ENCODE measurements at places on chromosomes 3 and 15.

DNA sequence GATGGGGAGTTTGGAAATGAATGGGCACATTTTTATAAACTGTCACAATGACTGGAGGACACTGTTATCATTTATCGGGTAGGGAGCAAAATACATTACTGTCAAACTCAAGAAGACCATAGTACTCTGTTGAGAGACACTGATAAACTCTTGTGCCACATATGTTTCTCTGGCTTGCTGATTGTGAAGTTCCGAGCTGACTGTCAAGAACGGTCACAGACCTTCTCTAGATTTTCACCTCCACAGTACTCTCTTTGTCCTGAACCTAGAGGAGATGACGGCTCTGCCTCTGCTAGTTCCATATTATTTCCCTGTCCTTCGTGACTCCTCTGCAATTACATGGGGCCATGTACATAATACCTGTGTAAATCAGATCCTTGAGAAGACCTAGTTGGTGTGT is 451.9 kb downstream of the LPP start:
- H3K27ac ChIP-seq = peak overlapping the region; percentile 50
- H3K27me3 ChIP-seq = no peaks in the 10 kb centered on the region
- H3K4me3 ChIP-seq = no peak overlapping the region
- ATAC-seq = no peak
- no peaks in the 10 kb centered on the region for H3K36me3 ChIP-seq

DNA sequence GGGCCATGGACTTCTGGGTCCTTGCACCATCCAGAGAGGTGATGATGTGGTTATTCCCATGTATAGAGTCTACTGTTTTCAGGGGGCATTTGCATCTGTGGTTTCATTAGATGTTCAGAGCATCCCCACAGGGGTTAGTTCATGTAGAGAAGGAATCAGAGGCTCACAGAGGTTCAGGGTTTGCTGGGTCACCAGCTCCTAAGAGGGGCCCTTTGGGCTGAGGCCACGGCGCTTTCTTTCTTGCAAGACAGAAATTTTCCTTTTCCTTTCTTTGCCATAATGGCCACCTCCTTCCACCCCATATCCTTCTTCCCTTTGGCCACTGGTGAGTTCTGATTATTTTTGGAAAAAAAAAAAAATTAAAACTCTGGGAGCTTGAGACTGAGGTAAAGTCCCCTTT is 62.3 kb downstream of the APBA2 start:
- H3K27me3 ChIP-seq = no peaks in the 10 kb centered on the region
- no peak overlapping the region for H3K4me3 ChIP-seq
- no peaks in the 10 kb centered on the region for H3K4me1 ChIP-seq
- H3K36me3 ChIP-seq = no peaks in the 10 kb centered on the region
- H3K27ac ChIP-seq = no peak overlapping the region

GRCh38 chr3:120302361-120302760 is 17.3 kb upstream of the GPR156 start:
- no peak overlapping the region for H3K27ac ChIP-seq
- H3K27me3 ChIP-seq = peaks cover 9% of the 10 kb centered on the region
- peak; percentile 89 for ATAC-seq
- H3K4me1 ChIP-seq = no peaks in the 10 kb centered on the region
- no peaks in the 10 kb centered on the region for H3K36me3 ChIP-seq

- no peaks in the 10 kb centered on the region for H3K36me3 ChIP-seq
- ATAC-seq = no peak
- no peak overlapping the region for H3K27ac ChIP-seq
- no peaks in the 10 kb centered on the region for H3K4me1 ChIP-seq
- no peaks in the 10 kb centered on the region for H3K27me3 ChIP-seq
- H3K4me3 ChIP-seq = no peak overlapping the region
Observed at GRCh38 chr3:125166599-125167136, 45.9 kb downstream of the SLC12A8 start.

DNA sequence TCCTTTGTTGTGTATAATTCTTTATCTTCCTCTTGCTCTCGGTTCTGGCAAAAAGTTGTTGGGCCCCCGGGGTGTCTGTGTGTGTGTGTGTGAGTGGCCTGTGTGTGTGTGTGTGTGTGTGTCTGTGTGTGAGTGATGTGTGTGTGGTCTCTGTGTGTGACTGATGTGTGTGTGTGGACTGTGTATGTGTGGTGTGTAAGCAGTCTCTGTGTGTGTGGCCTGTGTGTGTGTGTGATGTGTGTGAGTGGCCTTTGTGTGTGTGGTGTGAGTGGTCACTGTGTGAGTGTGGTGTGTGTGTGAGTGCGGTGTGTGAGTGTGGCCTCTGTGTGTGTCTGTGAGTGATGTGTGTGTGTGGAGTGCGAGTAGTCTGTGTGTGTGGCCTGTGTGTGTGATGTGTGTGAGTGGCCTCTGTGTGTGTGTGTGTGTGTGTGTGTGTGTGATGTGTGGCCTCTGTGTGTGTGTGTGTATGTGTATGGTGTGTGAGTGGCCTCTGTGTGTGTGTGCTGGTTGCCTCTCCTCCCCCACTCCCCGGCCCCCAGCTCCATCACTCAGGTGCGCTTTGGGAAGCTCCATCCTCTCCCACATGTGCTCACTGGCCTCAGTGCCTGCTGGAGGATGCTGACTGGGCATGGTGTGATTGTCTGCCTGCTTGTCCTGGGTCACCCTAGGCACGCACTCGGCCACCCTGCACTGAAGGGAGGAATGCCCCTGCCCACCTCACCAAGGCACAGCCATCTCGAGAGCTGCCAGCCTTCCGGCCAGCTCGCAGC is 8.8 kb downstream of the LINGO1 start:
- H3K27ac ChIP-seq = no peak overlapping the region
- H3K36me3 ChIP-seq = no peaks in the 10 kb centered on the region
- ATAC-seq = no peak
- no peaks in the 10 kb centered on the region for H3K4me1 ChIP-seq
- H3K27me3 ChIP-seq = no peaks in the 10 kb centered on the region

GRCh38 chr15:38085931-38086568 is 151.6 kb downstream of the TMCO5A start:
- H3K36me3 ChIP-seq = no peaks in the 10 kb centered on the region
- H3K27ac ChIP-seq = peak overlapping the region; percentile 59
- ATAC-seq = no peak
- H3K4me1 ChIP-seq = no peaks in the 10 kb centered on the region

DNA sequence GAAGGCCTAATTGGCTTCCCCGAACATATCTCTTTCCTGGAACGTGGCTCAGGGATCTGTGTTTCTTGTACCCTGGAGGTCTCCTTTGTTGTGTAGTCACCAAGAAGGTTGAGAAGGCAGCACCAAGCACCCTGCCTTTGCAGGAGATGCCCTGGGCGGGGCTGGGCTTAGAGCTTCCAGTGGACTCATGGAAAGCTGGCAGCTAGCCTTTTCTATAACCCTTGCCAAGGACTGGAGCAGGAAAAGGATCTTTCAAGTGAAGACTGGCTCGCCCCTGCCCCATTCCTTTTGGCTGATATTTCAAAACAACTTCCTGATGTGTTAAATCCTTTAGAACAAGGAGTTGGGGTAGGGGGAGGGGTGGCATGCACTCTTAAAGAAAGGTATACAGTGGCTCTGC is 58.9 kb upstream of the EPHA6 start:
- no peak overlapping the region for H3K4me3 ChIP-seq
- H3K27ac ChIP-seq = no peak overlapping the region
- H3K36me3 ChIP-seq = no peaks in the 10 kb centered on the region
- no peaks in the 10 kb centered on the region for H3K27me3 ChIP-seq
- ATAC-seq = no peak

Data from gastroesophageal sphincter (tissue), 4 donors.